ENCODE measurements at places on chromosomes 3 and 15.

- no peak for DNase-seq
Observed at GRCh38 chr3:49024449-49024848, 2.5 kb downstream of the NDUFAF3 start.

- DNase-seq, result no peak
Observed at GRCh38 chr15:83208367-83208661, 691 bp upstream of the HDGFL3 start.

GRCh38 chr3:50164984-50165909 lies 10.1 kb downstream of the SEMA3F start:
- DNase-seq, result peak; percentile 51

- no peak for DNase-seq
Observed at GRCh38 chr15:42413920-42414319, 54.6 kb downstream of the CAPN3 start.

GRCh38 chr15:51735228-51736010 lies 2.0 kb downstream of the LYSMD2 start:
- DNase-seq, result no peak

- DNase-seq, result peak; percentile 0
Observed at GRCh38 chr3:7309641-7310102, 448.8 kb downstream of the GRM7 start.

- DNase-seq, result no peak
Observed at GRCh38 chr15:98375513-98376340, 272.6 kb upstream of the IGF1R start.

DNA sequence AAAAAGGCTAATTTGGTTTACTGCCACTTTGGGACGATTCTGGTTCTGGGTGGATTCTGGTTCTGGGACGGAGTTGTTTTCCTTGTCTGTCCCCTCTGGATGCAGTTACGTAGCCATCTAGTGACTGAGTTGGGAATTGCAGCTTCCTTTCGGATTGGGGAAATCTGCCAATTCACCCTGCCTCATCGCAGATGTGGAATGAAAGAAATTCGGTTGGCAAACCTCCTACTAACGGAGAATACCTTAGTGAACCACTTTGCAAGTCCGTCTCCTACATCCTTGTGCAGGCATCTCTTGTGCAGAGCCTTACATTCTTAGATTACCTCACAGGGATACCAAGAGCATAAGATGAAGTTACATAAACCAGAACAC lies 31.5 kb upstream of the AP4E1 start:
- DNase-seq, result peak; percentile 84

DNA sequence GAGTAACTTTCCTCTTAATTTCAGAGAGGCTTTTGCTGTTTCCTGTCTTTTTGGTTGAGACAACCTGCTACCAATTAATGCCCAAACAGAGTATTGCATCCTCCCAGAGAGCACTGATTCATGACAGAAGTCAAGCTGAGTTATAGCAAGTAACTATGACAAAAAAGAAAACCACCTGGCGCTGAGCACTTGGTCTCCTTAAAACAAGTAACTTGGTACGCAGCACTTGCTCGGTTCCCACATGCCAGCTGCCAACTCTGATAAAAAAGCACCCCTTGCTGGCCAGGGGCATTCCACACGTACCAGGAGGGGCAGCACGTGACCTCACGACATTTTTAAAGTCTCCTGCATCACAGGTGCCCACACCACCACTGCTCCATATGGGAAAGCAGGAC lies 13.5 kb upstream of the MYO5C start:
- DNase-seq, result no peak

- DNase-seq, result no peak
Observed at GRCh38 chr3:108159105-108159504, 63.1 kb downstream of the IFT57 start.

GRCh38 chr3:146581080-146581601 lies 24.0 kb downstream of the PLSCR5 start:
- no peak for DNase-seq

- no peak for DNase-seq
Observed at GRCh38 chr3:109081746-109082510, 36.0 kb downstream of the MORC1 start.

DNA sequence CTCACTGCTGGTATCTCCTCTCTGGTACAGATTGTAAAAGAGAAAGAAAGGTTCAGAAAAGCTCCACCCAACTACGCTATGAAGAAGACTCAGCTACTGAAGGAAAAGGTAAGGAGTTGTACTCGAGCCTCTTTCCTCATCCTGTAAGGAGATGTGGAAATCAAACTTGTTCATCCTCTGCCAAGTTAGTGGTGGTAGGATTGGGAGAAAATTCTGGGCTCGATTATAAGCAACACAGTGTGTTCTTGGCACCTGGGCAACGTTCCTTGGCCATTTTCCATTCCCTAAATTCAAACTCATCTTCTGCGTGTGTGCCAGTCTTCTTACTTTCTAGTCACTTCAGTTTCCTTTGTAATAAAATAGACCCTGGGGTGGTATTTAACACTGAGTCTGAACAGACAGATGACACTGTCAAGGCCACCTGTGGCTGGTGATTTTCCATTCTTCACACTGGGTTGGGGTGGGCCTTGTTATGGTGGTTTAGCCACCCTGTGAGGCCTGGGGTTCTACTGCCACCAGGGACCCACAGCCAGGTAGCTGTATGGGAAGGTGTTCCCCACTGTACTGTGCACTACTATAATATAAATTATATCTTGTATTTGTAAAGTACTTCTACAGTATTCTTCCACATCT lies 17.1 kb upstream of the ITPKA start:
- no peak for DNase-seq

DNA sequence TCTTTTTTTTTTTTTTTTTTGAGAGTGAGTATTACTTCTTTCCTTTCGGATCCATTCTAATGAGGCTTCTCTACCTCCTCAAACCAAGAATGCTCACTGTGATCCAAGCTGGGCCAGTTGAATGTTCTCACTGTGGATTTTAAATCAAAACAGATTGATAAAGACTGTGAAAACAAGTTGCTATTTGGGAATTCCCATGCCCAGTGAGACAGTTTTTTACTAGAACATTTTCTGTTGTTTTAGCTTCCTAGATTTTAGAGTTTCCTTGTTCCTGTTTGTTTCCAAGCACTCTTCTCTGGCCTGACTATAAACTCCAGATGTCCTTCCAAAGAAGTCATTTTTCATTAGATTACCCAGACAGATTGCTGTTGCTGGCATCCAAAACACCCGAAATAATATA lies 60.1 kb upstream of the GALNT15 start:
- no peak for DNase-seq

GRCh38 chr3:127535901-127536829 lies 54.4 kb downstream of the TPRA1 start:
- DNase-seq, result no peak

GRCh38 chr3:49899815-49900214 lies 3.9 kb downstream of the MST1R start:
- DNase-seq, result no peak

DNA sequence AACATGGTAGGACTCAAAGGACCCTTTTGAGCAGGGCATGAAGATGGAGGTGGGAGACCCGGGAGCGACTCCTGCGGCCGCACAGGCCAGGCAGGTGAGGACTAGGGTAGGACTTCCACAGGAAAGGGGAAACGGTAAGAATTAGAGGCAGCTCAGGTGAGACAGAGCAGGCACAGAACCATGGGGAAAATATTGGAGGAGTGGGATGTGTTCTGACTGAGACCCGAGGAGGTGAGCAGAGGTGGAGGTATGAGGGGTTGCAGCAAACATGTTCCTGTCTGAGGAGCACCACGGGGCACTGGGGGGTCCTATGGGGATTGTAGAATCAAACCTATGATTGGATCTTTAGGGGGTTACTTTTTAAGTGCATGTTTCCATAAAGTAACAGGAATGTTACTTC lies 1.4 kb upstream of the ISG20 start:
- DNase-seq, result no peak

DNA sequence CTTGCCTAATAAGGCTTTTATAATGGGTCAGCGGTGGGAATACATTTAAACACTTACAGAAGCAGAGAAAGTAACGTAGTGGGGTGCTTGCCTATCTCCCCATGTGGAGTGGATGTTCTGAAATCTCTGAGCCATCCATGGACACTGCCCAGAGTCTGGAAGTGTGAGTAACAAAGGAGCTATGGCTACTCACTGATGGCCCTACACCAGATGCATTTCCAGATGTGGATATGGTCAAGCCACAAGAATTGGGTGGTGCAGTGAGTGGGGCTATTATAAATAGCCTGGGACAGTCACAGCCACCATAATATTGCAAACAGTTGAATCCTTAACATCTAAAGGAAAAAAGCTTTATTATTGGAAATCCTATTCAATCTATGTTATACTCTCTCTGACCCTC lies 96.6 kb downstream of the CGNL1 start:
- DNase-seq, result peak; percentile 55

- peak; percentile 98 for DNase-seq
Observed at GRCh38 chr3:172129850-172130716, 90.7 kb downstream of the FNDC3B start.

DNA sequence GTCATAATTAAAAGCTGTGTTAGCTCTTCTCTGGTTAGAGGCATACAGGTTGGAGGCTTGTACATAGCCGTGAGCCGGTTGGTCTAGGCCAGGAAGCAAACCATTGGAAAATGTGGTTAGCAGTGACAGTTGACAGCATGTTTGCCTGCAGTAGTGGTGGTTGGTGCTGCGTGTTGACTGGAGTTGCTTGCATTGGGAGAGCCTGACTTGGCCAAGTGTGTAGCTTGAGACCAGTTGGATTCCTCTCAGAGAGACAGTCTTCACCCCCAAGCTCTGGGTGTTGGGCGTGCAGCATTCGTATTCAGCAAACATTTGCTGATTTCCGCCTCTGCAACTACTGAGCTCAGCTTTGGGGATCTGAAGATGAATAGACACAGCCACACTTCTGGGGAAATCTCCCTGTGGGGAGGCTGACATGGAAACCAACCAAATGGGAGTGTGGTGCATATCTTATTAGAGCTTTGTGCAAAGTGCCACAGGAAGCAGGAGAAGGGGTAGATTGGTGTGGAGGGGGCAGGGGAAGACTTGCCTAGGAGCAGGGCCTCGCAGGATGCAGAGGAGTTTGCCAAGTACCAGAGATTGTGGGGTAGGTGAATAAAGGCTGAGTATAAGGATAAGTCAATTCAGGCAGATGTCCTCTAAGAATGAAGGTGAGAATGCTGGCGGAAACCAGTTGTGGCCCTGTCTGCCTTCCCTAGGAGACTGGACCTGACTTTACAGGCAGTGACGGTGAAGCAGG lies 83.5 kb downstream of the IGF1R start:
- DNase-seq, result no peak

DNA sequence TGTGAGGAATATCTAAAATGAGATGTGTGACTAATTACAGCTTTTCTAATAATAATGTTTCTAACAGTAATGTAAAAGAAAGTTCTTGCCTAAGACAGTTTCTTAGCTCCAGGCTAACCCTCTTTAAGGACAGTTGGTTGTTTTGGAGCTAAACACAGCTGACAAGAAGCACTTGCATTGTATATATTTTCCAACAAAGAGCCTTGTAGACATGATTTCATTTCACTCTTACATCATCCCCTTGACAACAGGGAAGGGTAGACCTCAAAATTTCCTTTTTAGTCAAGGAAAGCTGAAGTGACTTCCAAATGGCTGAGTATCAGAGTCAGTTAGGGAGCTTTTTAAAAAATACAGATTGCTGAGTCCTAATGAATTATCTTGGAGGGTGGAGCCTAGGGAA lies 4.1 kb downstream of the ARID3B start:
- DNase-seq, result no peak
